ENCODE measurements at places on chromosomes 13 and 19.

DNA sequence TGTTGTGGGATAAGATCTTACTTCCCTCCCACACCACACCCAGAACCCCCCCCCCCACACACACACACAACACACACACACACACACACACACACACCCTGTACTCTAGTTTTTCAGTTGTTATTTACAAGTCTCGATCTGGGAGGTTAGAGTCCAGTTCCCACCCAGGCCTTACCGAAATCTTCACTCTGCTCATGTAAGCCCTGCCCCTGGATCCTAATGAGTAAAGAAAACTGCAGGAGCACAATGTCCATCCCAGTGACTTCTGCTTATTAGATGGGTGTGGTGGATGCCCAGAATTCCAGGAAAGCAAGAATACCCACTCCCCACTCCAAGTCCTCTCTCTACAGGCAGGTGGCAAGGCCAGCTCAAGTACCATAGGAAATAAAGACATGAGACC is 23.0 kb downstream of the STARD13 start:
- no peak for DNase-seq

DNA sequence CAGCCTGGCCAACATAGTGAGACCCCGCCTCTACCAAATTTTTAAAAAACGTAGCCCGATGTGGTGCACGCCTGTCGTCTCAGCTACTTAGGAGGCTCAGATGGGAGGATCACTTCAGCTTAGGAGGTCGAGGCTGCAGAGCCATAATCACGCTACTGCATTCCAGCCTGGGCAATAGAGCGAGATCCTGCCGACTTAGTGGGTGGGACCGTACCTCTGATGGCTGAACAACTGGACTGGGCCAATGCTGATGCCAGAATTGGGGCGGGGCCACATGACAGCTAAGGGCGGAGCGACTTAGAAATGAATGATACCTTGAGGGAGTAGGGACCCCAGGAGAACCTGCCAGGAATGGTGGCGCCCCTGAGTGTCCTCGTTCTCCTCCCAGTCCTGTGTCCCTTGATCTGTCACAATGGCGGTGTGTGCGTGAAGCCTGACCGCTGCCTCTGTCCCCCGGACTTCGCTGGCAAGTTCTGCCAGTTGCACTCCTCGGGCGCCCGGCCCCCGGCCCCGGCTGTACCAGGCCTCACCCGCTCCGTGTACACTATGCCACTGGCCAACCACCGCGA is 3.6 kb downstream of the LTBP4 start:
- DNase-seq = no peak

GRCh38 chr13:71754407-71754974 is 112.5 kb downstream of the DACH1 start:
- no peak for DNase-seq

- no peak for DNase-seq
Observed at GRCh38 chr13:112346173-112346898, 29.8 kb upstream of the SPACA7 start.

- DNase-seq = peak; percentile 37
Observed at GRCh38 chr13:40271931-40272775, 394.3 kb downstream of the FOXO1 start.

GRCh38 chr19:19382118-19382517 is 23.4 kb upstream of the GATAD2A start:
- DNase-seq = no peak

DNA sequence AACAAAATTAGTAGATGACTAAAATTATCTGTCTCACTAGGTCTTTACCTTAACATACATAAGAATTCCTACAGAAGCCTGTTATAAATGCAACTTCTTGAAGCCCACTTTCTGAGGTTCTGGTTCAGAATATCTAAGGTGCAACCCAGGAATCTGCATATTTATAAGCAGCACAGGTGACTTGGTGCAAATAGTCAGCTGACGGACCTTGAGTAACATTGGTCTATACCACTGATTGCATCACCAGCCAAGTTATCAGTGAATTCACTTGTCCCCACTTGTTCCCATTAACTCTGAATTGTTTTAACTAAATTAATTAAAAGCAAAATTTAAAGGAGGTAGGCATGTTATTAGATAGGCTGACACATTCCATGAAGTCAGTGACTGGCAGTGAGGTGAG is 109.9 kb downstream of the FRY start:
- no peak for DNase-seq

- no peak for DNase-seq
Observed at GRCh38 chr13:59745392-59745788, 418.3 kb downstream of the DIAPH3 start.

DNA sequence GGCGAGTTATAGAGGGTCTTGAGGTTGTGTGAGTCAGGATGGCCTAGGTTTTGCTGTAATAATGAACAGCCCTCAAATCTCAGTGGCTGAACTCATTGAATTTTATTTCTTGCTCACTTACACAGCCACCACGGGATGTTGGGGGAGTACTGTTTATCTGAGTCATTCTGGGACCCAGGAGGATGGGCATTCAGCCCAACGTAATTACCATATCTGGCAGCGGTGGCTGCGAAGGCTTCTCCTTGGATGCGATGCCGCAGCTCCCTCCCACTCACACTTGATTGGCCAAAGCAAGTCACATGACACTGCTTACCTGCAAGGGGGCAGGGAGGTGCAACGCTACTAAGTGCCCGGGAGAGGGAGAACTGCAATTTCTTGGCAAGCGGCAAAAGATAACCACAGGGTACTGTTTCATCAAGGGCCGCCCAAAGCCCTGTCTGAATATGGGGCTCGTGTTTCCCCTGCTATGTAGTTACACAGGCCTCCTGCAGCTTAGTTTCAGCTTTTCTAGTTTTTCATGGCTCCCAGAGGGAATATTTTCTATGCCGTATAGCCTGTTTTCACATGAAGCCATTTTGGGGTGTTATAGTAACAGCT is 19.9 kb downstream of the ZSWIM9 start:
- peak; percentile 28 for DNase-seq

All from stimulated activated CD8-positive, alpha-beta memory T cell treated with anti-CD3 and anti-CD28 coated beads, Interleukin-7, amount 100 ng/mL, for 4 hours (primary cell).